ENCODE measurements at places on chromosomes 5 and 9.

GRCh38 chr9:114894206-114894605 lies 36.2 kb downstream of the TNFSF8 start:
- no peak for DNase-seq

- no peak for DNase-seq
These were observed 6.9 kb upstream of the SPATA31C1 start for GRCh38 chr9:87910821-87911220.

DNA sequence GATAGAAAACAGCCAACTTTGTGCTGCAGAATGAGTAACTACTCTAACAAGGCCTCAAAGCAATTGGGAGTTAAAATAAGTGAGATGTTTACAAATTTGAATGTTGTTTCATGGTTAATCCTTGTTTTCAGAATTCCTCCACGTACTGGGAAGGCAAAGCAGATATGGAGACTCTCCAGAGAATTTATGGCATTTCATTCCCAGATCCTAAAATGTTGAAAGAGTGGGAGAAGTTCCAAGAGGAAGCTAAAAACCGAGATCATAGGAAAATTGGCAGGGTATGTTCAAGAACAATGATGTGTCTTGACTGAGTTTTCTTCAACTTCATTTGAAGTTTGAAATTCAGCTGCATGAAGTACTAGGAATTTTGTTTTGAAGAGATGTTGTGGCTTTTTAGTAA lies 16.4 kb downstream of the TARS1 start:
- DNase-seq = no peak

- no peak for DNase-seq
These were observed 13.5 kb downstream of the DUSP1 start for GRCh38 chr5:172757394-172758010.

DNA sequence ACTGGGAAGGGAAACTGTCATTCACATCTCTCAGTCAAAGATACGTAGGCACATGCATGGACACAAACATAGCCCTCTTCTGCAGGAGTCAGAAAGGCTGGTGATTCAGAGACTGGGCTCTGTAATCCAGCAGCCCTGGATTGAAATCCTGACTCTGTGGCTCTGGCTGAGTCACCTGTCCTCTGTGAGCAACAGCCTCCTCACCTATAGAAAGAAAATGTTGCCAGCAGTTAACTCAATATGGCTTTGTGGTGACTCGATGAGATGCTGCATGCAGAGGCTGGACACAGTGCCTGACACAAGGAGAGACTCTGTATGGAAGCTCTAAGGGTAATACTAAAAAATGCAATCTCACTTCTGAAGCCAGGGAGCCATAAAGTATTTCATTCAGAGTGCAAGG lies 23.9 kb upstream of the CDKN2AIPNL start:
- DNase-seq = no peak

GRCh38 chr5:43309637-43310036 lies 3.6 kb downstream of the HMGCS1 start:
- DNase-seq = no peak

- DNase-seq = no peak
These were observed 16.8 kb downstream of the GNAQ start for GRCh38 chr9:78014776-78015175.

GRCh38 chr5:131952301-131952857 lies 6.9 kb upstream of the MEIKIN start:
- peak; percentile 25 for DNase-seq

DNA sequence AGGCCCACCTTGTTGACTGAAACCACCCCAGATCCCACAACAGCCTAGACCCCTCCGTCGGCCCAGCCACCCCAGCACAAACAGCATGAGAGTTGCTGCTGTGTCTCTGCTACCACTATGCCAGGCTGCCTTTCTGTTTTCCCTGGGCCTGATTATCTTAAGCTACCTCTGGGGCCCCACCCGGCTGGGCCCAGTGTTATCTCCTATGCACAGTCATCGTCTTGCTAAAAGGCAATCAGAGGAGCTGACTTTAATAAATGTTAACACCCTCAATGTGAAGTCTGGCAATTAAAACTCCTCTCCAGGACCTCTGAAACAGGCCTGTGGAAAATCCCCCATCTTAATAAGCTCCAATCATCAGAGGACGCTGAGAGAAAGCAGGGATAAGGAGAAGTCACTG lies 144.9 kb downstream of the FAM114A2 start:
- no peak for DNase-seq

GRCh38 chr5:108361771-108362170 lies 20.1 kb downstream of the FBXL17 start:
- DNase-seq = no peak

DNA sequence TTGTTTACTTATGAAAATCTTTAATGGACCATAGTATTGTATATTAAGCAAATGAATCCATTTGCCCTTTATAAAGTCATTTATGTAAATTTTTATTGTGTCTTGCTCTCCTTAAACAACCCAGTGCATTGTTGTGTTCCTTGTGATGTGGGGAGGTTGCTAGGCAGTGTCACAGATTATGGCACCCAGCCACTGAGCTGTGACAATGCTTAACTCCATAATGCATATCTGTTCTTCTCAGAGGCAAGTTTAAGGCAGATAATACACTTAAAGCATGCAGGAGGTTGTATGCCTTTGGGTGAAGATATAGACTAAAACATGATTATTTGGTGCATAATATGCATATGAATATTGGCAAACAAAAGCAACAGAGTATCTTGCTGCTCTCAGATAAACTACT lies 269.6 kb upstream of the RIOK2 start:
- DNase-seq = no peak

DNA sequence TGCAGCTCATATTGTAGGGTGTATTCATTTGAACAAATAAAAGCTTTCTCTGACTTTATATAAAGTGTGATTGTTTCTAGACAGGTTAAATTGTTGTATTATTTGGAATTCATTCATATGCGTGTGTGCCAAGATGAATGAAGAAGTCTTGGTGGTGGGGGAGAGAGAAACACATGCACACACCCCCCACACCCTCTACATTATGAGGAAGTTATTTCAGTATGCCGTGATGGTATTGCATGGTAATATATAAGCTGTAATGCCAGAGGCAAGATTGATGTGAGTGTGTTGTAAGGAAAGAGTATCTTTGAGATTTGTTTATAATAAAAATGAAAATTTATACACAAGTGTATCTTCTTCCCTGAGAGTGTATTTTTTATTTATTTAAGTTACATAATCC lies 71.0 kb downstream of the IPO11 start:
- DNase-seq = no peak

- DNase-seq = no peak
These were observed 120.5 kb downstream of the PRDM6 start for GRCh38 chr5:123209502-123210027.

GRCh38 chr5:79318935-79319614 lies 83.1 kb downstream of the JMY start:
- DNase-seq = no peak

DNA sequence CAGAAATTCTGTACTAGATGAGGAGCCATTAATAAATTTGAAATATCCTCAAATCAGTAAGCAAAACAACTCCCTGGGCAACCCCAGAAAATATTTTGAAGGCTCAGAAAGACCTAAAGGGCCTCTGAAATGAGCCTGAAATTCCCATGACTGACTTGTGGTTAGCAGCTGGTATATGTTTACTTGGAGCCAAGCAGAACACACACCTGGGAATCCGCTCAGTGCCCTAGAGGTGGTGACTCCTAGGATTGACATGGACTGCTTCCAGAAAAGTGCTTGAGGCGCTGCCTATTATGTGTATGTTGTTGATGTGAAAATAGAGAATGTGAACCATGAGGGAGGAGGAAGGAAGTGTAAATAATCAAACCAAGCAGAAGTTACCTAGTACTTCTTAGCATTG lies 14.7 kb downstream of the RFK start:
- peak; percentile 58 for DNase-seq

DNA sequence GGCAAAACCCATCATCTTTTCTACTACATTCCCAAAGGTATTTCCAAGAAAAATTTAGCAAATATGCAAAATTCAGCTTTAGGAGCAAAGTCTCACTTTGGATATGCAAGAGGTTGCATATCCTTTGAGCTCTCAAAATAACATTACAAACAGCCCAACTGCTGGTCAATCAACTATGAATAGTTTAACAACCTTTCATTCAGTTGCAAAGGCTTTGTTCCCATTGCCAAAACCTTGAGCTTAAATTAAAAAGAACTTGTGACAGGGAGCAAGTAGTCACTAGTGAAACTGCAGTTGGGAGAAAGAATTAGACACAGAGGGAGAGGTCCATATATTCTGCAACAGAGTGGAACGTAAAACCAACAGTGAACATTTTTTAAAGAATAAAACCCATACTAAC lies 8.8 kb downstream of the ZNF608 start:
- no peak for DNase-seq

DNA sequence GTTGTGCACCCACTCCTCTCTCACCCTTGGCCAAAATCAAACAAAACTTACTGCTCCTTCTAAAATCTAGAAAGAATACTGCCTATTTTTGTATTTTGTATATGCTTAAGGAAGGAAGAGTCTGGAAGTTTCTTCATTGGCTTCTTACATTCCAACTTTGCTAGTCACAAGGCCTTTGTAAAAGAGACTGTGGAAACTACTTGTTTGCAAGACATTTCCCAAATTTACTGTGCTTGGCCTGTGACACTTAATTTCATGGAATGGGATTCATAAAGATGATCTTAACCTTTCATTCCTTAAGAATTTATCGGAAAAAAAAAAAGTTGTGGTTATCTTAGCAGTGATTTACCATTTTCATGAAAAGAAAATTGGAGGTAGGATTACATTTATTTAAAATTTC lies 208.9 kb downstream of the VPS13A start:
- no peak for DNase-seq

GRCh38 chr9:84937180-84937579 lies 267.7 kb downstream of the NTRK2 start:
- no peak for DNase-seq

- DNase-seq = no peak
These were observed 65.7 kb upstream of the C6 start for GRCh38 chr5:41279040-41279439.

- DNase-seq = no peak
These were observed 24.4 kb upstream of the GRPEL2 start for GRCh38 chr5:149320791-149321330.

- no peak for DNase-seq
These were observed 62.9 kb upstream of the SIMC1 start for GRCh38 chr5:176175101-176175852.

DNA sequence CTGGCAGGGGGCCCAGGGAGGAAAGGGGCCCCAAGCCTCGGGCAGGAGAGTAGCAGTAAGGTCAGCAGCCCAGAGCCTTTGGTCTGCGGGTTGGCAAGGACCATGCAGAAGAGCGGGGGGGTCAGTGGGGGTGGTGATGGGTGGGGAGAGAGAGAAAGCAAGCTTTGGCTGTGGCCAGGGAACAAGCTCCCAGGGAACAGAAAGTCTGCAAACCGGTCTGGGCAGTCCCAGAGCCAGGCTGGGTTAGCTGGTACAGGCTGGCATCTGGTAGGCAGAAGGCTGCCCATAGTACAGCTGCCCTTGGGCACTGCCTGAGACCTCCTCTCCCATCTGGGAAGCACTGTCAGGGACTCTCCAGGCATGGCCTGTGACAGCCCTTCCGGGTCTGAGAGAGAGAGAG lies 10.5 kb upstream of the EPB41L4B start:
- DNase-seq = no peak

DNA sequence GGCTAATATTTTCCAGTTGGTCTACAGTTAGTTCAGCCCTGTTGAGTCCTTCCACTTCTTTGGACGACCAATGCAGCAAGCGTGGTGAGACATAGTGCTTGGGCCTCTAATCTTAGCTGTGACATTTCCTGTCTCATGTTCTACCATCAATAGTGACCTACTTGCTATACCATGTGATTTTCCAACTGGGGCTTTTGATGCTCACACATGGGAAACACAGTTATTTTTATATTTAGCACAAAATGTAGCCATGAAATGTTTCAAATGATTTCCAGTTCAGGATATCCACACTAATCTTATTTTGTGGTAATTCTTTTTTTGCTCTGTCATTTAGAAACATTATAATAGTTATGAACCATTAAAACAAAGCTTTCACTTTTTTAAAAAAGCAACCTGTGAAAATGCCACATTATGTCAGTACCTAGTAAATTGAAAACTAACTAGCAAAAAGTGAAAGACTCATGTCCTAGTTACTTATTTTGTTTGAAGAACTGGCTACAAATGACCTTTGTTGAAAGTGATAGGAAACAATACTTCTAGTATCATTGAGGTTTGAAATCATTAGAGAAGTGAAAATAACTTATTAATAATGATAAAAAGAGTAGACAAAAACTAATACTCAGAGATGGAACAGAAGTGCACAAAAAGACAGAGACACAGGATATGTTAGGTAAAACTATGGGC lies 18.3 kb downstream of the MARCHF3 start:
- DNase-seq = no peak

- DNase-seq = no peak
These were observed 1.2 kb upstream of the C5orf63 start for GRCh38 chr5:127074466-127074865.

GRCh38 chr9:109990541-109990940 lies 210.5 kb downstream of the PALM2AKAP2 start:
- DNase-seq = no peak

- no peak for DNase-seq
These were observed 273.1 kb downstream of the ACTL7B start for GRCh38 chr9:108582726-108583125.

- DNase-seq = peak; percentile 10
These were observed 1785.9 kb upstream of the WWC1 start for GRCh38 chr5:166505544-166505943.

- no peak for DNase-seq
These were observed 161.7 kb downstream of the RANBP17 start for GRCh38 chr5:171023508-171023907.

GRCh38 chr5:152607401-152608160 lies 202.5 kb upstream of the NMUR2 start:
- no peak for DNase-seq

- no peak for DNase-seq
These were observed 18.1 kb upstream of the TNC start for GRCh38 chr9:115135821-115136778.

DNA sequence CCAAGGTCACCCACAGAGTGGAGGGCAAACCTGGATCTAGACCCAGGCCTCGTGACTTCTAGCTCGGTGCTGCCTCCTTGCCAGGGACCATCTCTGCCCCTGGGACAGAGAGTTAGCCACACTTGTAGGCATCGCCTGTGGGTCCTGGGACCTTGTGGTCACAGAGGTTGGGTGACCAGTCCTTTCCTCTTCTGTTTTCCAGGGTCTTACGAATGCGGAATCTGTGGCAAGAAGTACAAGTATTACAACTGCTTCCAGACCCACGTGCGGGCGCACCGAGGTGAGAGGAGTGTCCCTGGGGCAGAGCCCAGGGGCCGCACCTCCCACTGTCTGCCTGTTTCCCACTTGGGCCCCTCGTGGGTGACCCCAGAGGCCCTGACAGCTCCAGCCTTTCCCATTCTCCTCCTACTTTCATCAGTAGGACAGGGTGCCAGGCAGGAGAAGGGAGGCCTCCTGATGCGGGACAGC lies 76.3 kb downstream of the AMBP start:
- no peak for DNase-seq

GRCh38 chr9:5488221-5489008 lies 21.9 kb upstream of the PDCD1LG2 start:
- no peak for DNase-seq

- no peak for DNase-seq
These were observed 91.4 kb downstream of the TSSK1B start for GRCh38 chr5:113343343-113343742.

- DNase-seq = no peak
These were observed 68.5 kb upstream of the CEP78 start for GRCh38 chr9:78167356-78167755.

Measured in NCI-H2081 (cell line).